ENCODE measurements at places on chromosomes 1 and 21.
A peak's percentile ranks its signal among the peaks of the same experiment; 100 is the strongest.

- DNase-seq: no peak
These were observed 1.0 kb downstream of the EGLN1 start for GRCh38 chr1:231420959-231421545.

DNA sequence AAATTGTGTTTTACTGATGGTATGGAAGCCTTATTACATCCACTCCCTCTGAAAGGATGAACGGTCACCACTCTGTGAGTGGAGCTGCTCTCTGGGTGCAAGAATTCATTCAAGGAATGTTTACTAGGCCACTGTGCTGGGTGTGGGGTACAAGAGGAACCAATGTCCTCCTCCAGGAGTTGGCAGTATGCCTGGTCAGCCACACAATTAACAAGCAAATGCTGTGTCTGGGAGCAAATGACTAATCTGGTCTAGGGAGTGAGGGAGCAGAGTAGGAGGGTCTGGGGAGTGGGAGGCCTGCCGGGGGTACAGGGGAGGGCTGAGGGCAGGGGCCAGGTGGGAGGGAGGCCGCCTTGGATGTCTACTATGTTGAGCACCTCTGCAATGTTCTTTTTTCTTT lies 27.2 kb upstream of the TDRD10 start:
- peak; percentile 99 for DNase-seq

DNA sequence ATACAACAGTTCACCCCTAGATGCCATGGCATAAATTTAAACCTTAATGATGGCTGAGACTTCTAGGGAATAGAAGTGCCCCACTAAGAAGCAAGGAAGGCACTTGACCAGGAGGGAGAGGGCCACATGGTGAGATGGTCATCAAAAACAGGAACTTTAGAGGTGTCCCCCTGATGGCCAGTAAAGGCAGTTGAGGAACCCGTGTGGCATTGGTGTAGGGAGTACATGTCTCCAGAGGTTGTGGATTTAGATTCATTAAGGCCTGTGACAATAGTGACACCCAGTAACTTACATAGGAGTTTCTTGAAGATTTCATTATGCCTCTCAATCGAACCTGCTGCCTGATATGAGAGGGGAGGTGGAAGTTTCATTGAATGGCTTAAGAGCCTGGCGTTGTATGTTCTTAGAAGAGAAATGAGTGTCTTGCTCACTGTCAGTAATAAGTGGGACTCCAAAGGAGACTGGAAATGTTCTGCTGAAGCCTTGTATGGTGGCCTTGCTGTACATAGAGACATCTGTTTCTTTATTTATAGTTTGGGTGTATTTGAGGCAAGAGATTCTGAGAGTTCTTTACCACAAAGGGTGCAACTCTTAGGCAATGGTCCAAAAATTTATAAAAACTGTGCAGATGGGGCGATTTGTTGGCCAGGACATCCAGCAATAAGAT lies 27.9 kb downstream of the EDARADD start:
- DNase-seq: no peak

DNA sequence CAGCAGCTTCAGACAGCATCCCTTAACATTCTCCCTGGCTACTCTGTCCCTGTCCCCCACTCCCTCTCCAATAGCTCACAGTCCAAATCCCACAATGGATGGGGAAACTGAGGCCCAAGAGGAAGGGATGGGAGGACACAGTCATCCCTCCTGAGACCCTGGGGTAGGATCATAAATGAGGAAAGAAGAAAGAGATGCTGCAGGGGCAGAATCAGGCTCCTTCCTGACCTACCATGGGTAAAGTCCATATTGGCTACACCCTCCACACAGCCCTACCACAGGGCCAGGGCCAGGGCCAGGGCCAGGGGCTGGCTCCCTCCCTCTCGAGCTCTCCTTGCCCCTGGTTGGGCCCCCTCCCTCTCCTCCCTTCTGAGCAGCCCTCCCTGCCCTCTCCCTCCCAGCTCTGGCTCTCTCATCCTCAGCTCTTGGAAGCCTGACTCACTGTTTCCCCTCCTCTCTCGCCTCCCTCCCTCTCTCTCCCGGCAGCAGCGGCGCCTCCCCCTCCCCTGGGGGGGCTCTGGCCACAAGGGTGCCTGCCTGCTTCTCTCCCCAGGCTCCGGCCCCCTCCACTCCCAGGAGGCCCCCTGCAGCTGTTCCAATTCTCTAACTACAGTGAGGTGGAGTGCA lies 4.9 kb downstream of the AHDC1 start:
- DNase-seq: no peak

DNA sequence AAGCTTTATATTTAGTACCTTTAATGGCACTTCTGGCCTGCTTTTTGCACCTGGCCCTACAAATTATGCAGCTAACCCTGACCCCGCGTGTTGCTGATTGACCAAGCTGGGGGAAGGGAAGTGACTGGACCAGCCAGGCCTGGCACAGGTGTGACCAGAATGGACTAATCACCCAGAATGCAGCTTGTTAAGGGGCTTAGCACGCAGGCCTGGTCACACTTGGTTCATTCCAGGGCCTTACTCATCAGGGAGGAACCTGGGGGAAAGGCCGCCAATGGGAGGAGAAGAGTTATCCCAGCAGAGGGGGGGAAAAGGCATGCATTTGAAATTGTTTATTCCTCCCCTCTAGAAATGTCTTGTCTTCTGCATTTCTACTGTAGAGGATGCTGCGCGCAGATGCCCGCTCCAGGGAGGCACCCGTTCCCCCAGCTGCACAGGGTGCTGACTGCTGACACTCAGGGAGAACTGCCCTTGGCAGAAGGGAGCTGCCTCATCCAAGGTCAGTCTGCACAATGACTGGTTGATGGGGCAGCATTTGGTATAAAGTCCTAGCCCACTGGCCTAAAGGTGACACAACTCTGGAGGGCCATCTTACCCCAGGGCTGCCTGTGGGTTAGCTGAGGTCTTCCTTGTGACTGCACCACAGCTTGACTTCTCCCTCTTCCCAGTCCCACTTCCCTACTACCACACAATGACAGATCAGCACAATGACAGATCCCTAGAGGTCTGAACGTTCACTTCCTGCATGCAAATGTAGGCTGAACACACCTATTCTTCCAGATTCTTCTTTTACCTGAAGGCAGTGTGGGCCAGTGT lies 29.0 kb downstream of the DHCR24 start:
- DNase-seq: no peak

GRCh38 chr1:209873067-209873799 lies 45.5 kb downstream of the UTP25 start:
- DNase-seq: peak; percentile 85

DNA sequence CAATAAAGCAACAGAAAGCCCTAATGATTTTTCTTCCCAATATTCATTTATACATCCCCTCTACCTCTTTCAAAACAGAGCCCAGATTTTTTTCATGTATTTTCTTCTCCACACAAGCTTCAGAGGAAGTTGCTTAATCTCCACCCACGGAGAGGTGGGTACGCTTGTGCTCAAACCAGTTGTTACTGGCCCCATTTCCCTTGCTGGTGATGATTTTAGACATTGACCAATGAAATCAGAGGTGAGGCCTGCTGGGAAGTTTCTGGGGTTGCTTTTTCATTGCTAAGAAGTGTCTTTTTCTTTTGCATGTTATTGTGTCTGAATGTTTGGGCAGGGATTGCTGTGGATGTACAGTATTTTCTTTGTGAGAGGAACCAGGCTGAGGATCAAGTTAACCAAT lies 448.1 kb upstream of the B3GALT2 start:
- DNase-seq: no peak

GRCh38 chr1:206469933-206470691 lies at the start of gene IKBKE:
TSS of gene IKBKE (plus strand) at chr1:206470476. CDS start at chr1:206473228, 2,752 bp downstream.
- peak; percentile 96 for DNase-seq

DNA sequence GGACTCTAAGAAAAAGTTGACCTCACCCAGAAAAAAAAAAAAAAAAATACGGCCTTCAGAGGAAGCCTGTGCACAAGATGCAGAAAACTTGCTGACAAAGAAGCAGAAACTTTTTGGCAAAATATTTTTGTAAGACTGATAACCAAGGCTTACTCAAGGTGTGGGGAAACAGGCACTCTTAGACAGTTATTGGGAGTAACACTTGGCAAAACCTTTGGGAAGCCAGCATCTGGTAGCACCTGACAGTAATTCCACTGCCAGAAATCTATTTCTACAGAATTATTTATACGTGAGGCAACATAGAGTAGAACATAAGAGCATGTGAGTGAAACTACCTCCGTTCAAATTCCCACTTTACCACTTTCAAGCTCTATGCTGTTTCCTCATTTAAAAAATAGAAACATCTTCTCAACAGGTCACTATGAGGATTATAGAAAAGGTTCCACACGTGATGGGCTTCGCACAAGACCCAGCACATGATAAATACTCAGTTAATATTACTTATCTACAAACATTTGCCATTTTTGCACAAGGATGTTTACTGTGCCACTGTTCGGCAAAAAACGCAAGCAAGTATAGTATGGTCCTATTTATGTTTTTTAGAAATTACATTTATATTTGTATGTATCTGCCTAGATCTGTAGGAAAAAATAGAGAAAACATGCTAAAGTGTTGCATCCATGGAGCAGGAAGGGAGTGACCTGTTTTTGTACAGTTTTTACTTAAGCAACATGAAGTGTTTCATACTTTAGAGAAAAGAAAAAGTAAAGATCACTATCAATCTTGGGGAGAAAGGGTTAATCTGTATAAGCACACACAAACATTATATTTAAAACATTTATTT lies 22.2 kb downstream of the MRPL39 start:
- DNase-seq: no peak

DNA sequence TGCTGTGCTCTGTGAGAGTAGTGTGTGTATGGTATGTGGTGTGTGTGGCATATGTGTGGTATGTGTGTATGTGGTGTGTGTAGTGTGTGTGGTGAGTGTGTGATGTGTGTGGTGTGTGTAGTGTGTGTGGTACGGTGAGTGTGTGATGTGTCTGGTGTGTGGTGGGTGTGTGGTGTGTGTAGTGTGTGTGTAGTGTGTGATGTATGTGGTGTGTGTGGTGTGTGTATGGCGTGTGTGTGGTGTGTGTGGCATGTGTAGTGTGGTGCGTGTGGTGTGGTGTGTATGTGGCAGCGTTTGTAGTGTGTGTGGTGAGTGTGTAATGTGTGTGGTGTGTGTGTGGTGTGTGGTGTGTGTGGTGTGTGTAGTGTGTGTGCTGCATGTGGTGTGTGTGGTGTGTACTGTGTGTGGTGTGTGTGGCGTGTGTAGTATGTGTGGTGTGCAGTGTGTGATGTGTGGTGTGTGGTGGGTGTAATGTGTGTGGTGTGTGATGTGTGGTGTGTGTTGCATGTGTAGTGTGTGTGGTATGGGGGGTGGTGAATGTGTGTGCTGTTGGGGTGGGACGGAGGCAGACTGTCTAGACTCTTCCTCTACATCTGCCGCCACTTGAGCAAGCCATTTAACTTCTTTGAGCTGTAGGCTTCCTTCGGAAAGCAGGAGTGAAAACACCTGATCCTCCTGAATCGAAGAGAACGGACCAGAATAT lies 33.5 kb downstream of the GPA33 start:
- DNase-seq: no peak

DNA sequence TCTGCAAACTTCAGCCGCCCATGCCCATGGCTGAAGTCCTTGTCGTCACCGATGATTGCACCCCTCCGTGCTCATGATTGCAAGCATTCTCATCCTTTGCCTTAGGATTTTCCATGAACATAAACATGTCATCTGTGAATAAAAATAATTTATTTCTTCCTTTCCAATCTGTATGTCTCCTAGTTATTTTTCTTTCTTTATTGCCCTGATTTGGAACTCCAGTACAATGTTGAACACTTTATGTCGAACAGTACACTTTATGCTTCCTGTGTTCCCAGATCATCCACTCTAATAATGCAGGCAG lies 170.9 kb upstream of the SYT6 start:
- DNase-seq: no peak

GRCh38 chr1:201383647-201384405 lies 6.3 kb upstream of the TNNT2 start:
- DNase-seq: no peak

DNA sequence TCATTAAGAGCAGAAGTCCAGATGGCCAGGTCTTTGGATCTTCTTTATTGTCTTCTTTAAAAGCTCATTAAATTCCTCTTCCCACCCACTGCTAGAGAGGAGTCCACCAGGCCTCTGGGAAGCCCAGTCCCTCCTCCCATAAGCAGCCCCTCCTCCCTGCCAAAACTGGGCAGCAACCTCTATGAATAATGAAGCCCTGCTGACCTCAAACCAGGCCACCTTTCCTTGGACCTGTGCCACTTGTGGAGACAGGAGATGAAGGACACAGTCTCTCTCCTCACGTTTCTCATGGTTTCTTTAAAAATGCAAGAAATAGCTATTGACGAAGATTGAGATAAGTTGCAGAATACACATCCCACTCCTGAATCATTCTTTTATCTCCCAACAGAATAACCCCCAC lies 112.8 kb downstream of the EDEM3 start:
- DNase-seq: no peak

DNA sequence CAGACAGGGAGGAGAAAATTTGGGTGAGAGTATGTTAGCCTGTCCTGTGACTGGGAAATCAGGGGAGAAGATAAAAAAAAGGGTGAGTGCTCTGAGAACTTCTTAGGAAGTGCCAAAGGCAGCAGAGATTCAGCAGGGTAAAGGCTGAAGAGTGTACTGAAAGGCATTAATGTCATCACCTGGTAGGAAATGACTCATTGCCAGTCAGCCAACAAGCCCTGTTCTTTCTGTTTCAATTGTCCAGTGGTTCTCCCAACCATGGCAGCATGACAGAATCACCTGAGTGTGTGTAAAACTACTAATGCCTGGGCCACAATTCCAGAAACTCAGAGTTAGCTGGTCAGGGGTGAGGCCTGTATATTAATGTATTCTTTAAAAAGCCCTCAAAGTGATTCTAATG lies 83.5 kb downstream of the INTS7 start:
- DNase-seq: peak; percentile 50

DNA sequence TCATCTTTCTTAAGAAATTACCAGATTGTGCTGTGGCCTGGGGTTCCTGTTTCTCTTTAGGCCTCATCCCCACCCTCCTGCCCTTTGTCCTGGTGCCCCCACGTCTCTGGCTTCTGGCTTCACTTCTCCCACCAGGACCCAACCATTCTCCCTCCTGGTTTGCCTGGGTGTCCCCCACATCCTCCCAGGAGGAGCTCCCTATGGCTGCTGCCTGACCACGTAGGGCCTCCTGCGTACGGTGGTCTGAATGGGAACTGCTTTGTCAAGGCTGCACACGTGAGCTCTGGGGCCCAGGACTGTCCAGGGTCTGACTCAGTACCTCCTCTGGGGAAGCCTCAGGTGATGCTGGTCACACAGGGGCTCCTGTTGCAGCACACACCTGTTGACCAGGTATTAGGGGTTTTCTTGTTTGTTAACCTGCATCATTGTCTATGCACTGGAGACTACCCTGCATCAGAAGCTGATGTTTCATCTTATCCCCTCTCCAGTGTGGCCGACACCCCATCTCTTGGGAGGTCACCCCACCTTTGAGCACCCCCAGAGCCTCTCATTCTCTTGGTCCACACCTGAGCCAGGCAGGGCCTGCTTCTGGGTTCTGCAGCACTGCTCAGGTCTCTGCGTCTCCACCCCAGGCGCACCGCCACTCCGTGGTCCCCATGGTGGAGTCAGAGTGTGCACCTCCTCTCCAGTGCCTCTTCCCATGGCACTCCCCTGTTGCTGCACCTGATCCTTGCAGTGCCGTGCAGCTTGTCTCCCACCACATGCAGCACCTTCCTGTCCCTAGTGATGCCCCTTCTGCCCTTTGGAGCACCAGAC lies 65.8 kb downstream of the S100B start:
- DNase-seq: no peak

- no peak for DNase-seq
These were observed 54.7 kb downstream of the C1orf185 start for GRCh38 chr1:51156752-51157151.

All from COLO829 (cell line).